ENCODE measurements at places on chromosomes 1 and 21.

DNA sequence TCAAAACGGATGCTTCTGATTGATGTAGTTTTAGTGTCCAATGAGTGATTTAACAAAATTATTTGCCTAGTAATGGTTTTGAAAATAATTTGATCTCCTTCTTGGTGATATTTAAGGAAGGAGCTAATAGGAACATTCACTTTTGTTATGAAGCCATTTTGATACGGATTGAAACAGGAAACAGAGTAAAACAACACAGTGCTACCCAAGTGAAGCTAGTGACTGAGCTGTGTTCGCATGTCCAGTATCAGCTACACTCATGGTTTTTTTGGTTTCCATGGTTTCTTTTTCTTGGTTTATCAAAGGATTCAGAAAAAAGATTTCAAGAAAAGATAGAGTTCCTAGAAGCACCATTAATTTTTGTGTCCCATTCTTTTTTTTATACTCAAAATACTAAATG, 40.1 kb upstream of the PLEKHO1 start:
- no peak overlapping the region for H3K27ac ChIP-seq
- no peak for DNase-seq
- H3K4me3 ChIP-seq = no peak overlapping the region
- H3K27me3 ChIP-seq = no peaks in the 10 kb centered on the region
- peaks cover 4% of the 10 kb centered on the region for H3K36me3 ChIP-seq

DNA sequence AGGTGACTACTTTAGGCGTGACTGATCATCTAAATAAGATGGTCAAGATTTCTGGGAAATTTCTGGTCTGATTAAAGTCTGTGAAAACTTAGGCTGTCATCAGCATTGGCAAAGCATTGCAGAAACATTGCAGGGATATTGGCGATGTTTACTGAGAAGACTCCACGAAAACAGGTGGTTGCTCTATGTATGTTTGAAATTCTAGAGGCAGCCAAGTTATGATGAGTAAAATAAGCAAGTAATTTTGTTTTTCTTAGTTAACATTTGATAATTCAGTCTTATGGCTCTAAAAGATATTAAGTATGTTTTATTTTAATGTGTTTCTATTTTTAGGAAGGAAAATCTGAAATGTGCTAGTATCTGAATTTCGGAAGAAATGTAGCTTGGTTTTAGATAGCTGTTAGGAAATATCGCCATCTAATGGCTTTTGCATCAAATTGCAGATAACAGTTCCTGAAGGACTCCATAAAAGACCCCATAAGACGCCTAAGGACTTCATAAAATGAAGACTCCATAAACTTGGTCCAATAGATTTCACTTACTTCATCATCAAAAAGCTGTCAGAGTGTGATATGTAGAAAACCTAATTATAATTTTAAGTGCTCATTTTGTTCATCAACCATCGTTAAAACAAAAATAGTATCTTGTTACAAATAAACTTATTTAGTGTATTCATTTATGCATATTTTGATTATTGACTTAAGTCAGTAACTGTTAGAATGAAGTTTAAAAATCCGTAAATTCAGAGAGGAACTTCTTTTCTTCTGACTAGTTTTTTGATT, 344.6 kb downstream of the RYR2 start:
- no peaks in the 10 kb centered on the region for H3K36me3 ChIP-seq
- H3K4me3 ChIP-seq = no peak overlapping the region
- H3K27ac ChIP-seq = no peak overlapping the region
- no peaks in the 10 kb centered on the region for H3K4me1 ChIP-seq

DNA sequence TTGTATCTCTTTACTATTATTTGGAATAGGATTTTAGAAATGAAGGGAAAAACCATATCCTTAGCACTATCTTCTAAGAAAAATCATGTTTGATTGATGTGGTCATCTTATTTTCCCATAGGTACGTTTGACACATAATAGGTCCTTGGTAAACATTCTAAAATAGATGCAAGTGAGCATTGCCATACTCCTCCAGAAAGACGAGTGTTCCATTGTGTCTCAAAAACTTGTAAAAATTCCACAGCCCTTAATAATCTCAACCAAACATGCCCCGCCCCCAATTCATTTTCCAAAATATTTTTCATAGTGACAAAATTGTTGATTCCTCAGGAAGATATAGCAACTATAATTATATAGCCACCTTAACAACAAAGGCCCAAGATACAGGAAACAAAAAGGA, 113.4 kb downstream of the CD247 start:
- no peak for DNase-seq
- no peaks in the 10 kb centered on the region for H3K4me1 ChIP-seq
- H3K36me3 ChIP-seq = peaks cover 2% of the 10 kb centered on the region
- H3K27ac ChIP-seq = no peak overlapping the region
- H3K4me3 ChIP-seq = no peak overlapping the region

DNA sequence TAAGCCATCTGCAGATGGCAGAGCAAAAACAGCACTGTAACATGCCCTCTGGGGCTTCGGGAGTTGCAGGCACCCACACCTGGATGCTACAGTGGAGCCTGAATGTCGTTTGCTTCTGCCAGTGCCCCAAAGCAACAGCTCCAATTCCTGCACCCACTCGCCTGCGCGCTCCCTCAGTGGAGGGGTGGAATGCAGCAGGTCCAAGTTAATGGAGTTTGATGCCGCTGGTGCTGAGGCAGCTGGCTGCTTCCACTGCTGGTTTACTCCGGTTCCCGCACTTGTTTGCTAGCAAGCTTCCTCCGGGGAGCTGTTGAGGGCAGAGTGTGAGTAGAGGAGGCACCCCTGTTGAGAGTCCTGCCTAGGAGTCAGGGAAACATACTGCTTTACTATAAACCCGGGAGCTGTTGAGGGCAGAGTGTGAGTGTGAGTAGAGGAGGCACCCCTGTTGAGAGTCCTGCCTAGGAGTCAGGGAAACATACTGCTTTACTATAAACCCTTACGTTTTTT, 584.0 kb upstream of the TMPRSS15 start:
- no peak for DNase-seq
- H3K36me3 ChIP-seq = no peaks in the 10 kb centered on the region
- no peaks in the 10 kb centered on the region for H3K27me3 ChIP-seq
- H3K4me1 ChIP-seq = no peaks in the 10 kb centered on the region
- H3K27ac ChIP-seq = no peak overlapping the region

GRCh38 chr1:108592030-108592759, 32.3 kb downstream of the EEIG2 start:
- no peak overlapping the region for H3K4me3 ChIP-seq
- H3K27me3 ChIP-seq = no peaks in the 10 kb centered on the region
- no peak overlapping the region for H3K27ac ChIP-seq
- no peaks in the 10 kb centered on the region for H3K4me1 ChIP-seq
- no peaks in the 10 kb centered on the region for H3K36me3 ChIP-seq

DNA sequence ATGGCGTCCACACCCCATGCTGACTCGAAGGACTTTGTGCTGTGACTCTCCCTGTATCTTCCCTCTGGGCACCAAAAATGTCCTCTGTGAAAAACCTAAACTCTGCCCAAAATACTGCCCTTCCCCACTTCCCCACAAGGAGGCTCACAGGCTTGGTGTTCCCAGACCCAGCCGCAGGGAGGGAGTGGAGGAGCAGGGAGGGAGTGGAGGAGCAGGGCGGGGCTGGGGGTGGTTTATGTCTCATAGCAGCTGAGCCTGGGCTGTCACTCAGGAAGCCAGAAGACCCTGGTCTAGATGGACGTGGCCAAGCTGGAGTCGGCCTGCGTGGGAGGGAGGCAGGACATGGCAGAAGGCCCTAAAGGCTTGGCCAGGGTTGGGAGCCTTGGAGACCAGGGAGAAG, 461.7 kb downstream of the PTPRU start:
- no peak overlapping the region for H3K27ac ChIP-seq
- no peaks in the 10 kb centered on the region for H3K4me1 ChIP-seq
- no peak for DNase-seq
- no peaks in the 10 kb centered on the region for H3K27me3 ChIP-seq
- no peaks in the 10 kb centered on the region for H3K36me3 ChIP-seq
- H3K4me3 ChIP-seq = no peak overlapping the region

- H3K4me1 ChIP-seq = peaks cover 2% of the 10 kb centered on the region
- H3K4me3 ChIP-seq = no peak overlapping the region
- no peak for DNase-seq
- no peaks in the 10 kb centered on the region for H3K36me3 ChIP-seq
- no peak overlapping the region for H3K27ac ChIP-seq
These were observed 8.7 kb upstream of the LRRC71 start for GRCh38 chr1:156911577-156912298.

All from H1 (cell line).